ENCODE measurements at places on chromosomes 13 and 19.

- DNase-seq, result no peak
Measured at GRCh38 chr13:101972191-101972590, 429.7 kb downstream of the FGF14 start.

GRCh38 chr19:50324331-50324730, 4.8 kb downstream of the KCNC3 start:
- no peak for DNase-seq

GRCh38 chr19:48509467-48510194, 2.0 kb downstream of the LMTK3 start:
- DNase-seq, result no peak

DNA sequence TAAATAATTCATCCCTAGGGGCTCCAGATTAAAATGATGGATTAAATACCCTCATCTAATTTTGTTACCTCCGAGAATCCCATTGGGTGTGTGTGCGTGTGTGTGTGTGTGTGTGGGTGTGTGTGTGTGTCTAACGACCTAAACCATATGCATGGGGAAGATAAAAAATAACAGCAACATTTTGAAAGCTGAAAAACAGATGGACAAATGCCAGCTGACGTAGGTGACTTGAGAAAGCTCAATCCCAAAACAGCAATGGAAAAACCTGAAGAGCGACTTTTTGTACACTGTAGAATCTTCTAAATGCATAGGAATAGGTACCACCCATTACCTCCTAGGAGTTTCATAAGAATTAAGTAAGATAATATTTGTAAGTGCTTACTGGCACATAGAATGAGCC, 8.7 kb upstream of the RPL21 start:
- DNase-seq, result no peak

DNA sequence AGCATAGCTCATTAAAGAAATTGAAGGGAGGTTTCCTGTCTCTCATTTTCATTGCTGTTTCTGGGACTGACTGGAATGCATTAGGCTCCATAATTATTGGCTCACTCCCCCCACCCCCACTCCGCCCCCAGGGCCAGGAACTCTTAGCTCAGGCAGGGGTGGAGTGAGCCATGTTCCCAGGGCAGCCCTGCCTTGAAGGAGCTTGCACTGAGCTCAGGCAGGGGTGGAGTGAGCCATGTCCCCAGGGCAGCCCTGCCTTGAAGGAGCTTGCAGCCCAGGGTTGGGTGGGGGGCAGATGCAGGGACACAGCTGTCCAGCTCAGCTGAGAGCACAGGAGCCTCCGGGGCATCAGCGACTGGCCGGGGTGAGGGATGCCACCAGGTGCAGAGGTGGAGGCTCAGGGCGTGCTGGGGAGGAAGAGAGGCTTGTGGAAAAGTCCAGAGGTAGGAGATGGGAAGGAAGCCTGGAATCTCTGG, 39.1 kb upstream of the TFDP1 start:
- no peak for DNase-seq

GRCh38 chr13:101170306-101170705, 246.0 kb downstream of the NALCN start:
- no peak for DNase-seq

DNA sequence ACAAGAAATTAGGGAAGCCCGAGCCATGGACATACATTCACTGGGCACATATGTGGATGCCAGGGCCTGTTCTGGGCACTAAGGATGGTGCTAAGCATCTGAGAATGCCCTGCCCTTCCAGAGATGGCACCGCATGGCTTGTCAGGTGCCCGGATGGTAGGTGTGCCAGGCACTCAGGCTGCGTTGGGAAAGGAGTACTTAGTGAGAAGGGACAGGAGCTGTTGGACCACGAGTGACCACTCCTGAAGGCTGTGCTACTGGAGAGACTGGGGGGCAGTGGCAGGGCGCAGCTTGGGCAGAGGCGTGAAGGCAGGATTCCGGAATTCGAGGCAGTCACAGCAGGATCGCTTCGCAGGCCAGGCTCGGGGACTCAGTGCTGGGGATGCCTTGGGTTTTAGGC, 38.0 kb upstream of the EHD2 start:
- DNase-seq, result no peak

- DNase-seq, result no peak
Measured at GRCh38 chr13:59356607-59357006, 807.1 kb downstream of the DIAPH3 start.

DNA sequence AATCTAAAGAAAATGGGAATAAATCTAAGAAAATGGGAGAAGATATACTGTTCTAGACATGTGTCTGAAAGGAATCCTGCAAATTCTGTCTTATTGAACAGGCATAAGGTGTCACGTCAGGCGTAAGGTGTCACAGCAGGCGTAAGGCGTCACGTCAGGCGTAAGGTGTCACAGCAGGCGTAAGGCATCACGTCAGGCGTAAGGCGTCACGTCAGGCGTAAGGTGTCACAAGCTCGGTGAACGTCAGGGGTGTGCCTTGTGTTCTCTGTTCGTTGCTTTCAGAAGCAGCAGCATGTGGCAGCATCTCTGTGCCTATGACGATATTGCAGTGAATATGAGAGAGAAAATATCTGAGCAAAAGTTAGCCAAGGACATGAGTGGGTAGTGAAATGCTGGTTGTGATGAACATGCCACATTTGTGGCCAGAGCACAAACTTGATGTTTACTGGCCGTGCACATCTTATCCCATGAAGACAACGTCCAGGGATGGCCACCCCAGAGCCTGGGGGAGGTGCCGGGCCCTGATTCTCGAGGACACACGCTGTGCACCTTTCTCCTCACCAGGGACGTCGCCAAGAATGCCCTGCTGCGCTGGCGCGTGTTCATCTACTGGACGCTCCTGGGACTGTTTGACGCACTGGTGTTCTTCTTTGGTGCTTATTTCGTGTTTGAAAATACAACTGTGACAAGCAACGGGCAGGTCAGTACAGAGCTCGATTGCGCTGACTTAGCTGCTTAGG, 107.0 kb upstream of the MCF2L start:
- DNase-seq, result no peak

DNA sequence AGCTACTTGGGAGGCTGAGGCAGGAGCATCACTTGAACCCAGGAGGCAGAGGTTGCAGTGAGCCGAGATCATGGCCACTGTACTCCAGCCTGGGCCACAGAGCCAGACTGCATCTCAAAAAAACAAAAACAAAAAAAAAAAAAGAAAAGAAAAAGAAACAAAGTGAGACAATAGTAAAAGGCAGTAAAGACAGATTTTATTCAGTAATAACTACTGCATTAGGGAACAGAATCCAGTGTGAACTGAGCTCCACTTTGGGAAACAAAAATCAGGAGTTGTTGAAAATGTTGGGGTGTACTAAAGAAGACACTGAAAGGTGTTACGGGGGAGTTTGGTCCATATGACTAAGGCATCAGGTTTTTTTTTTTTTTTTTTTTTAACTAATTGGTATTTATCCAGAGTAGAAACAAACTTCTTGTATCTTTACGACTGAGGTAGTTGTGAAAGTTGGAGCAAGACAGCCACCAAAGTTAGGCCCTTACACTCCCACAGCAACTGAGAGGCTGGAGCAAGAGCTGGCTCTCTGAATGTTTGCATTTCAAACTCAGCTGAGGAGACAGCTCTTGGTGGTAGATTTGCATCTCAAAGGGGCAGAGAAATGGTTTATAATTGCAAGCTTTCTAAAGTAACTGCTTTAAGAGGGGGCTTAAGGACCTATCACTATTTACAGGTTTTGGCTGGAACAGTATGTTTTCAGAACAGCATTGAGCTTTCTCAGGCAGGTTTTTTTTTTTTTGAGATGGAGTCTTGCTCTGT, 24.2 kb downstream of the ZNF607 start:
- DNase-seq, result no peak

DNA sequence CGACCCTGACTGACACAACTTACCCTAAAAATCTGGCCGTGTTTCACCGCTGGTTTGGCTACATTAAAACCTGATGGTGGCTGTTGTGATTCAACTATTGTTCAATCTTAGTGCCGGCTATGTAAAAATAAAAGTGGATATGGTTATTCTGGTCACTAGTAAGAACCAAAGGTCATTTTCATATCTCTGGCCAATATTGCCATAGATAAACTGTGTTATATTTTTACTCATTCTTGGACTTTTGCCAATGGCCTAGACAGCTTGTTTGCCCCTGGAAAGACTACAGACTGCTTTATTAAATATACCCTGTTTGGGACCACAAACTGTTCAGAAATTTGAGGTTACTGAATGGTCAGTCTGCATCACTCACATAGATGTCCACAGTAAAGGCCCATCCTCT, 258.5 kb upstream of the KLHL1 start:
- DNase-seq, result no peak

GRCh38 chr13:48561466-48562235, 28.8 kb upstream of the RCBTB2 start:
- DNase-seq, result no peak

DNA sequence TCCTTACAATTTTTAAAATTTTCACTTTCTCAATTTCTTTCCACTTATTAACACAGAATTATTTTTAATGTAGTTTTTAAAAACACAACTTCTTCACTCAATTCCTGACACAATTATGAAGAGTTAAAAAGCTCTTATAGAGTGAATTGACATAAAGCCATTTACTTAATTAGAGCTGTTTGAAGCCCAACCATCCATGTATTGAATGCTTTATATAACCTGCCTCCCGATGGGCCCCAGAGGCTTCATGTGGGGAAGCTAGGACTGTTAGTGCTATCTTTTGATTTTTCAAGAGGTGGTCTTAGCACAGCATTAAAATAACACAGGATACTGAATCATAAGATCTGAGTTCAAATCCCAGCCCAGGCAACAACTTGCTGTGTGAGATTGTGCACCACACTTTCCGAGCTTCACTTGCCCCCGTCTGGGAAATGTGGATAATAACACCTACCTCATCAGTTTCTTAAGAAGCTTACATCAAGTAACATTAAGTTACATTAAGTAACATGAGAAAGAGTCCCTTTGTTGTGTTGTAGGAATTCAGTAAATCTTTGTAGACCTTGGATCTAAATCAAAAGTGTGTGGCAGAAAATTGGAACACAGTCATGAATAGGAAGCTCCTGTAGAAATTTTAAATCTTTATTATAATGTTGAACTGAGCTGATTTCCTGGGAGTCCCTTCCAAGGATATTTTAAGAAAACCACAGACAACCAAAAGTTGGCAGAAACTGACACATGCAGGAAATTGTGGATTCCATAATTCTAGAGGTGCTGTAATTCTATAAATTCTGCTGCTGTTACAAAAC, 5.5 kb upstream of the ENOX1 start:
- DNase-seq, result no peak

DNA sequence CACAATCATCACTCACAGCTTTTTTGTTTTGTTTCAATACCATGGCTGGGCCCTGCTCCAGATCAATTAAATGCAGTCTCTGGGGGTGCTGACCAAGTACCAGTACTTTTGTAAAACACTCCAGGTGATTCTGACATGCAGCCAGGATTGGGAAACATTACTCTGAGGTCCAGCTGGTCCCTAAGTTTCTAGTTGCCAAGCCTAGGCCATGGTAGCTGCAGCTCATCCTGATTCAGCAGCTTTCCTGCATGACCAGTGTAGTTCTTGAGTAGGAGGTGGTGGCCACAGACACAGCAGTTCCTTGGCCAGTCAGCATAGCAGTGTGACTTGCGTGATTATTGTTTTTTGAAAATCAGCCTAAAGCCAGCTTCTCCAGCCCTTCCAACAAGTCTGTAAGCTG, 859.1 kb downstream of the DIAPH3 start:
- no peak for DNase-seq

DNA sequence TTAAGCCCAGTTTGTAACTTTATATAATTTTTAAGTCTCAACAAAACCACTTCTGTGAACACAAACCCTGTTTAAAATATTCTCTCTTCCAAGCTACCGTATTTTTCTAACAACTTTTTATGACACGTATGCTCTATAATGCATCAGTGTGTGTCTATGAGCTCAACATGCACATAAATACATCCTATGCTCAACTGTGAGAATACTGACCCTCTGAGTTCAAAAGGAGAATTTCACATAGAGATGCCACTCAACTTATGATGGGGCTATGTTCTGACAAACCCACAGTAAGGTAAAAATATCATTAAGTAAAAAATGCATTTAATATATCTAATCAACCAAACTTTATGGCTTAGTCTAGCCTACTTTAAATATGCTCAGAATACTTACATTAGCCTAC, 1139.7 kb upstream of the SPRY2 start:
- DNase-seq, result no peak

Measured in stimulated activated CD8-positive, alpha-beta memory T cell treated with anti-CD3 and anti-CD28 coated beads, Interleukin-15, amount 100 ng/mL, for 1 hour (primary cell).